ENCODE measurements at places on chromosomes 16 and 17.

DNA sequence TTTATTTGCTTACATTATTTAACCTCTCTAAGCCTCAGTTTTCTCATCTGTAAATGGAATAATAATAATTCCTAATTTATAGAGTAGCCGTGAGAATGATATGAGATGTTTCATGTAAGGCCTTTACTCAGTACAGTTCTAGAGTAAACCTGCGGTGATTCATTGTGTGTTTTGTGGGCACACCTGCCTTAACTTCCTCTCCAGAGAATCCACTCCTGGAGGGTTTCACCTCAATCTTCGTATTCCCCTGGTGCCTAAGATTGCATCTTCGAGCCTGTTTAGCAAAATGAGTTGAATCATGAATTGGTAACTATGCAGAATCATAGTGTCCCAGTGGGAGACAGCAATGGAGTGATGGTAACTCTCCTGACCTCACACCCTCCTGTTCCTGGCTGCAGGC is 52.3 kb downstream of the DNAH2 start:
- no peak for DNase-seq
- no peak overlapping the region for H3K4me3 ChIP-seq
- peaks cover 5% of the 10 kb centered on the region for H3K4me1 ChIP-seq
- no peaks in the 10 kb centered on the region for H3K36me3 ChIP-seq

GRCh38 chr17:38605841-38606645 is at the start of gene SRCIN1:
Gene SRCIN1 (minus strand): TSS chr17:38605952. CDS start chr17:38605705, 247 bp downstream.
- H3K27ac ChIP-seq: no peak within 1 kb of the TSS
- peak; percentile 74 for DNase-seq
- peak within 1 kb of the TSS; percentile 71 for H3K4me3 ChIP-seq
- H3K27me3 ChIP-seq: peaks cover 44% of the 10 kb centered on the region

DNA sequence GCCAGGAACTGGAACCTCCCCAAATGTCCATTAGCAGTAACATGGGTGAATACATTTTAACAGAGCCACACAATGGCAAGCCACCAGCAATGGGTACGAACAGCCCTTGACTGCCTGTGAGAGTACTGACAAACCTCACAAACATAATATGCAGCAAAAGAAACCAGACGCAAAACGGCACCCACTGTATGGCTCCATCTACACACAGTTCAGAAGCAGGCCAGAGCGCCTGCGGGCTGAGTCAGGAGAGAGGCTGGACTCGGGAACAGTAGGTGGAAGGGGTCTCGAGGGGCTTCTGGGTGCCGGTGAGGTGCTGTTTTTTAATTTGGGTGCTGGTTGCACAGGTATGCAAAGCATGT is 77.4 kb upstream of the TOB1 start:
- H3K4me3 ChIP-seq: peak overlapping the region; percentile 54
- peak; percentile 7 for DNase-seq
- H3K36me3 ChIP-seq: no peaks in the 10 kb centered on the region
- H3K4me1 ChIP-seq: peaks cover 18% of the 10 kb centered on the region
- H3K27ac ChIP-seq: no peak overlapping the region

- peaks cover 4% of the 10 kb centered on the region for H3K4me1 ChIP-seq
- peaks cover 34% of the 10 kb centered on the region for H3K36me3 ChIP-seq
- H3K27ac ChIP-seq: no peak overlapping the region
- peak overlapping the region; percentile 88 for H3K4me3 ChIP-seq
- peaks cover 1% of the 10 kb centered on the region for H3K27me3 ChIP-seq
- no peak for DNase-seq
Observed at GRCh38 chr16:89510526-89510925, 2.3 kb downstream of the SPG7 start.

GRCh38 chr17:51118330-51119195 is 2.1 kb downstream of the SPAG9 start:
- H3K36me3 ChIP-seq: no peaks in the 10 kb centered on the region
- peak overlapping the region; percentile 55 for H3K27ac ChIP-seq
- no peaks in the 10 kb centered on the region for H3K27me3 ChIP-seq
- H3K4me3 ChIP-seq: peak overlapping the region; percentile 95
- DNase-seq: no peak

- peaks cover 5% of the 10 kb centered on the region for H3K36me3 ChIP-seq
- peaks cover 10% of the 10 kb centered on the region for H3K27me3 ChIP-seq
- peak; percentile 85 for DNase-seq
- H3K4me1 ChIP-seq: peaks cover 39% of the 10 kb centered on the region
- peak overlapping the region; percentile 85 for H3K4me3 ChIP-seq
Observed at GRCh38 chr17:62653002-62653825, 25.7 kb downstream of the MRC2 start.

DNA sequence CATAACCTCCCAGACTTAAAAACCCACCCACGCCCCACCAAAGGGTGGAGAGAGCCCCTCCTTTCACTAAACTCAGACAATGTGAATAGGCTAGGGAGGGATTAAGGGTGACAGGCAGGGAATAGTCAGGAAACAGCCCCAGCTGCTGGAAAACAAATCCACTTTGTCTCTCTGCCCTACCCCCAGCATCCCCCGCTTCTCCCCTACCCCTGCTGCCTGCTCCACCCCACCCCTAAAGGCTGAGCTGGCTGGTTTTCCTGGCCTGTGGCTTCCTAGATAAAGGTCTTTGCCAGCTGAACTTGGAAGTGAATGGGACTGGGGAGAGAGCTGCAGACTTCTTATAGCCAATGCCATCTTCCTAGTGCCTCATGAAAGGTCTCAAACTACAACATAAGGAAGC is 15.0 kb downstream of the CAVIN1 start:
- no peak overlapping the region for H3K4me3 ChIP-seq
- H3K4me1 ChIP-seq: peaks cover 26% of the 10 kb centered on the region
- DNase-seq: no peak
- H3K27me3 ChIP-seq: no peaks in the 10 kb centered on the region
- peak overlapping the region; percentile 53 for H3K27ac ChIP-seq

- peaks cover 11% of the 10 kb centered on the region for H3K4me1 ChIP-seq
- peaks cover 3% of the 10 kb centered on the region for H3K27me3 ChIP-seq
- no peak for DNase-seq
Observed at GRCh38 chr16:23225634-23226033, 43.1 kb downstream of the SCNN1G start.

DNA sequence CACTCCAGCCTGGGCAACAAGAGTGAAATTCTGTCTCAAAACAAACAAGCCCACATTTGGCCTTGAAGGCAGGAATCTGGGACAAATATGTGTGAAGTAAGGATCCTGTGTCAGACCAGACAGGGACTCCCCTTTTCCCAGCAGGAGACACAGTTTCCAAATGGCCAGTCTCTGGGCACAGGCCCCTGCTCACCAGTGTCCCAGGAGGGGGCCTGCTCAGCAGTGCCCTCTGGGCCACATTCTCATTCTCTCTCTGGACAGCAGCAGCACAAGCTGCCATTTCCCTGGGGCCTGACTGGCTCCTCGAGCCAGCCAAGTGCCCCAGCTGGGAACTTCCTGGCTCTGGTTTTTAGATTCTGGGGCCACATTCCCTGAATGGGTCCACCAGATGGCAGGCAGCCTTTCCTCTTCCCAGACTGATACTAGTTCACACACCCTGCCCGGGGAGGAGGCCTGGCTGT is 11.7 kb upstream of the MNT start:
- H3K4me1 ChIP-seq: peaks cover 5% of the 10 kb centered on the region
- H3K4me3 ChIP-seq: no peak overlapping the region
- peak; percentile 47 for DNase-seq
- H3K27ac ChIP-seq: peak overlapping the region; percentile 87

DNA sequence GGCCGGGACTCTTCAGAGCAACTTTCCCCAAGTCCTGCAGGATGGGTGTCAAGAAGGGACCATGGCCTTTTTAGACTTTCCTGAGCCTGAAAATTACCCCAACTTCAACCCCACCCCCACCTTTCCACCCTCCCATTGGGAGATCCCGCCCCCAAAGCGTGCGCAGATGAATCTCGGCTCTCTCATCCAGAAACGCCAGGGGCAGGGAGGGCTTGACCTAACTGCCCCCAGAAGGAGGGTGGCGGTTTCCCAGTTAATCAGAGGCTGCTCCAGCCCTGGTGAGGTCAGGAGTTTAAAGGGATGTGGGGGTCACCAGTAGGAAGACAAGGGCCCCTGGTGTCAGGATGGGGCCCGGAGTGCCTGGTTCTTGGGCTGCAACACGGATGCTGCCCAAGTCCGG is 480 bp downstream of the KIF19 start:
- H3K27me3 ChIP-seq: peaks cover 49% of the 10 kb centered on the region
- H3K36me3 ChIP-seq: no peaks in the 10 kb centered on the region
- no peak for DNase-seq
- no peak overlapping the region for H3K27ac ChIP-seq
- peak overlapping the region; percentile 58 for H3K4me3 ChIP-seq
